ENCODE measurements at places on chromosomes 6 and 20. TPM values are rescaled to one million over a fixed set of nuclear protein-coding genes. Genes with fewer than 3 reads are reported as not detected.

The POU5F1 gene
- polyA plus RNA-seq: not detected

The NRN1 gene
- polyA plus RNA-seq: not detected

The SSTR4 gene
- polyA plus RNA-seq: not detected

The TSBP1 gene
- not detected for polyA plus RNA-seq

DNA sequence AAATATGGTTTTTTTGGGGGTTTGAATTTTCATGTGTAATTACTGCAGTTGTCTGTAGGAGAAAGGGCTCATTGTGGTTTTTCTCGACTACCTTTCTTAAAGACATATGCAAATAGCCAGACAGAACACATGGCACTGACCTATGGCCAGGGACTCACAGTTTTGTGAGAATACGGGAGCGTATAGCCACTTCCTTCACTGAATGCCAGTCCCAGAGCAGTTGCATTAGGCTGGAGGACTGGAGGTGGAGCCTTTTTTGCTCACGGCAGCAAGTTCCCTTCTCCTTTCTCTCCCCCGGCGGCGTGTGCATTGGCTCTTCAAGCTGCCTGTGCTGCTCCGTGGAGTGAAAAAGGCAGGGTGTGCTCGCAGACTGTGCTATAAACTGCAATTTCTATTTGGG lies 114.9 kb downstream of the AKAP7 start:
- H3K4me3 ChIP-seq: no peak overlapping the region
- no peaks in the 10 kb centered on the region for H3K36me3 ChIP-seq
- no peak overlapping the region for H3K27ac ChIP-seq
- H3K27me3 ChIP-seq: no peaks in the 10 kb centered on the region

DNA sequence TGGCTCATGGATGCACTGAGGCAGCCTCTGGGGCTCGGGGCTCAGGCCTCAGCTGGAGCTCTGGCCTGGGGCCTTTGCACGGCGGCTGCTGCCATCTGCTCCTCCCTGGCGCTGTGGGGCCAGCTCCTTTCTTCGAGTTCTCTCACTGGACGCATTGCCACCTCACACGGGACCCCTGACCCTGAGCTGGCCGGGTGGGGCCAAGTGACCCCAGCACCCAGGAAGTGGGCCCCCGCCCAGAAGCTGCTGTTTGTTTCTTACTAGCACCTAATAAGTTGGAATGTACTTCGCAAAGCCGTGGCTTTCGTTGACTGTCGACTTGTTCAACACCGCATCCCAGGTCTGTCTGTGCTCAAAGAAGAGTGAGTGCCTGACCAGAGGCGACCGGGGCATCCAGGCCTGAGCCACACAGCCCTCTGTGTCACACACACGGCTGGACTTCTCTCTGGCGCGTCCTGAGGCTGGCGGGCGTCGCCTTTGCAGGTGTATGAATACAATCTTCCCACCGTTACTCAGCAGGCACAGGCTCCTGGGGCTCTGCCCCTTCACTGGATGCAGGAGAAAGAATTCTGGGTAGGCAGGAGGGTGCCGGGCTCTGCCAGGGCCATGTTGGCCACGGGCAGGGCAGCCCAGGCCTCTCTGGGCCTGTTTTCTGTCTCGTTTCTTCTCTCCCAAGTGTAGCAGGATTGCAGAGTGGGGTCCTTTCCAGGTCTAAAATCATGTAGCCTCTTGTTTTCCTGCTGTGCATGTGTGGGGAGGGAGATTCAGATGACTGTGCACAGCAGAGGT lies 112.9 kb downstream of the DLL1 start:
- no peak overlapping the region for H3K27ac ChIP-seq
- no peaks in the 10 kb centered on the region for H3K36me3 ChIP-seq
- DNase-seq: no peak
- no peaks in the 10 kb centered on the region for H3K27me3 ChIP-seq
- H3K4me1 ChIP-seq: peaks cover 14% of the 10 kb centered on the region

DNA sequence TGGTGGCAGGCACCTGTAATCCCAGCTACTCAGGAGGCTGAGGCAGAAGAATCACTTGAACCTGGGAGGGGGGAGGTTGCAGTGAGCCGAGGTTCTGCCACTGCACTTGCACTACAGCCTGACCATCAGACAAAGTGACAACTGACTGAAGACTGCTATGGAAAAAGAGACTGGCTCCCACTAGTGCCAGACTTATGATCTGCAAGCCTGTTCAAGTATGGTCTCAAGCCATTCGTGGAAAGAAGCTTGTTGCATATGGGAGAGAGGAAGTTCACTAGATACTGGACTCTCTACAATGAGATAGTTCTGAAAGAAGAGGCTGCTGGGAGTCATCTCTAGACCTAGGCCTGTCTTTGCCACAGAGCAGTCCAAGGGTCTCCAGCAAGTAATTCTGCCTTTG lies 26.7 kb downstream of the MDN1 start:
- H3K36me3 ChIP-seq: peaks cover 81% of the 10 kb centered on the region
- peaks cover 3% of the 10 kb centered on the region for H3K4me1 ChIP-seq
- H3K27ac ChIP-seq: no peak overlapping the region
- H3K4me3 ChIP-seq: no peak overlapping the region
- no peak for DNase-seq
- no peaks in the 10 kb centered on the region for H3K27me3 ChIP-seq

- no peaks in the 10 kb centered on the region for H3K4me1 ChIP-seq
- H3K27me3 ChIP-seq: no peaks in the 10 kb centered on the region
- peaks cover 17% of the 10 kb centered on the region for H3K36me3 ChIP-seq
- H3K27ac ChIP-seq: no peak overlapping the region
Observed at GRCh38 chr6:117546674-117547073, 55.6 kb downstream of the GOPC start.

GRCh38 chr6:114195631-114196403 lies 147.0 kb downstream of the HS3ST5 start:
- no peak overlapping the region for H3K27ac ChIP-seq
- H3K4me1 ChIP-seq: no peaks in the 10 kb centered on the region
- no peak for DNase-seq
- H3K27me3 ChIP-seq: no peaks in the 10 kb centered on the region

DNA sequence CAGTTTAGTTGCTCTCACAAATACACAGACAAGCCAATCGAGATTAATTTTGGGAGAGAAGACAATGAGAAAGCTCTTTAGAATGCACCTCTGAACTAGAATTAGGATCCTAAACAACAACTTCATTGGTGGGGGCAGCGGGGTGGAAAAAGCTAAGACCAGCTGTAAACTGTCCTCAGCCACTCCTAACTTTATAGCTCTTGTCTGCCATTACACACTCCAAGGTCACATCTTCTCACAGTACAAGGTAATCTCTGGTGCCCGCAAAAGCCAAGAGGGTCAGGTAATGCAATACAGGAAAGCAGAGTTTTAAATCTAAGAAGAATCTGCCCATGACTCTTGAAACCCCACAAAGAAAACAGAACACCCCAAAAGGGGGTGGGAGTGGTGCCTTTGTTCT lies 17.8 kb upstream of the IL22RA2 start:
- no peaks in the 10 kb centered on the region for H3K4me1 ChIP-seq
- no peaks in the 10 kb centered on the region for H3K36me3 ChIP-seq
- no peaks in the 10 kb centered on the region for H3K27me3 ChIP-seq
- H3K4me3 ChIP-seq: no peak overlapping the region

DNA sequence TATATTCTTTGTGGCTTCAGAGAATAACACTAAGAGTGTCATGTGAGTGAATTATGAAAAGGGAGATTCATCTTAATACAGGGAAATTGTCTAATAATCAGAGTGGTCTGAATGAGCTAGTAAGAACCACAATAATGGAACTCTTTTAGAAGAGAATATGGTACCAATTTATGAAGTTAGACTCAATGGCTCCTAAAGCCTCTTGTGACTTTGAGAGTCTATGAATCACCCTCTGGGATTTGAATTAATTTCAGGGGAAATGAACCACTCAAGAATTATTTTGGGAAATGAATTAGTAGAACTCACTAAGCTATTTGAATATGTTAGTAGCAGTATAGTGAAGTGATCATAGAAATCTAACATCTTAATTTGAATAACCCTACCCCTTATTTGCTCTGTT lies 14.3 kb downstream of the PCMT1 start:
- H3K36me3 ChIP-seq: peaks cover 68% of the 10 kb centered on the region
- no peak overlapping the region for H3K4me3 ChIP-seq
- no peak overlapping the region for H3K27ac ChIP-seq
- H3K4me1 ChIP-seq: peaks cover 11% of the 10 kb centered on the region
- DNase-seq: no peak

DNA sequence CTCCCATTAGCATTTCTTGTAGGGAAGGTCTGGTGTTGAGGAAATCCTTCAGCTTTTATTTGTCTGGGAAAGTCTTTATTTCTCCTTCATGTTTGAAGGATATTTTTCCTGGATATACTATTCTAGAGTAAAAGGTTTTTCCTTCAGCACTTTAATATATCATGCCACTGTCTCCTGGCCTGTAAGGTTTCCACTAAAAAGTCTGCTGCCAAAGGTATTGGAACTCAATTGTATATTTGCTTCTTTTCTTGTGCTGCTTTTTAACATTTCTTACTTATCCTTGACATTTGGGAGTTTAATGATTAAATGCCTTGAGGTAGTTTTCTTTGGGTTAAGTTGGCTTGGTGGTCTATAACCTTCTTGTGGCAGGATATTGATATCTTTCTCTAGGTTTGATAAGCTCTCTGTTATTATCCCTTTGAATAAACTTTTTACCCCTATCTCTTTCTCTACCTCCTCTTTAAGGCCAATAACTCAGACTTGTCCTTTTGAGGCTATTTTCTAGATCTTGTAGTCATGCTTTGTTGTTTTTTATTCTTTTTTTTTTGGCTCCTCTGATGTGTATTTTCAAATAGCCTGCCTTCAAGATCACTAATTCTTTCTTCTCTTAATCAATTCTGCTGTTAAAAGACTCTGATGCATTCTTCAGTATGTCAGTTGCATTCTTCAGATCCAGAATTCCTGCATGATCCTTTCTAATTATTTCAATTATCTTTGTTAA lies 225.0 kb upstream of the ZNF217 start:
- H3K27ac ChIP-seq: no peak overlapping the region
- no peak overlapping the region for H3K4me3 ChIP-seq
- H3K27me3 ChIP-seq: no peaks in the 10 kb centered on the region
- H3K4me1 ChIP-seq: no peaks in the 10 kb centered on the region
- no peak for DNase-seq

DNA sequence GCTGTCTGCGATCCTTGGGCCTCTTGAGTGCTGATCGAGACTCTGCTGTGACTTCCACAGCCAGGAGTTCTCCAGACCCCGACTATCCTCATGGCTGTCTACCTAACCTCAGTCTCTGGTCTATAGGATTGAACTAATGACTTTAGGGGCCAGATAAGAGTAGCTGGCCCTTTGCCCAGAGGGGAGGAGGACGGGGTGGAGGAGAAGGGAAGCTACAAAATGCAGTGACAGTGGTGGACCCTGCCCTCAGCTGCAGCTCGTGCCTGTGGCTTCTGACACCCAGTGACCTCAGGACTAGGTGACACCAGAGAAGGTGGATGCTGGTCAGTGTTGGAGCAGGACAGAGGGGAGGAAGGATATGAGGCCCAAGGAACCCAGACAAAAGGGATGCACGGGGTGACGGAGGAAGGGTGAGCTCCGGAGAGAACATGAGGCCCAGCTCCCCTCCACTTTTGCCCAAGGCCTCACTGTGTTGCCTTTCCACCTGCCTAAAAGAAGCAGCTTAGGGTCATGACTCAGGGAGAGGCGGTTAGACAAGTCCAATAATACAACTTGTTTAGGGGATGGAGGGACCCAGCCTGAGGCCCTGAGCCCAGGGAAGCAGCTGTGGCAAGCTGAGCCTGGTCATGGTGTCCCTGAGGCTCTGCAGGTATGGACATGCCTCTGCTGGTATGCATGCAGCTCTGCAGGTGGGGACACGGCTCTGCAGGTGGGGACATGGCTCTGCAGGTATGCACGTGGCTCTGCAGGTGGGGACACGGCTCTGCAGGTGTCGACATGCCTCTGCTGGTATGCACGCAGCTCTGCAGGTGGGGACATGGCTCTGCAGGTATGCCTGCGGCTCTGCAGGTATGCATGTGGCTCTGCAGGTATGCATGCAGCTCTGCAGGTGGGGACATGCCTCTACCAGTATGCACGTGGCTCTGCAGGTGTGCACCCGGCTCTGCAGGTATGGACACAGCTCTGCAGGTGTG lies 67.7 kb downstream of the SYNJ2 start:
- peak; percentile 80 for DNase-seq
- H3K27ac ChIP-seq: no peak overlapping the region
- H3K4me3 ChIP-seq: no peak overlapping the region
